ENCODE measurements at places on chromosomes 6 and 20.
A peak's percentile ranks its signal among the peaks of the same experiment; 100 is the strongest.

DNA sequence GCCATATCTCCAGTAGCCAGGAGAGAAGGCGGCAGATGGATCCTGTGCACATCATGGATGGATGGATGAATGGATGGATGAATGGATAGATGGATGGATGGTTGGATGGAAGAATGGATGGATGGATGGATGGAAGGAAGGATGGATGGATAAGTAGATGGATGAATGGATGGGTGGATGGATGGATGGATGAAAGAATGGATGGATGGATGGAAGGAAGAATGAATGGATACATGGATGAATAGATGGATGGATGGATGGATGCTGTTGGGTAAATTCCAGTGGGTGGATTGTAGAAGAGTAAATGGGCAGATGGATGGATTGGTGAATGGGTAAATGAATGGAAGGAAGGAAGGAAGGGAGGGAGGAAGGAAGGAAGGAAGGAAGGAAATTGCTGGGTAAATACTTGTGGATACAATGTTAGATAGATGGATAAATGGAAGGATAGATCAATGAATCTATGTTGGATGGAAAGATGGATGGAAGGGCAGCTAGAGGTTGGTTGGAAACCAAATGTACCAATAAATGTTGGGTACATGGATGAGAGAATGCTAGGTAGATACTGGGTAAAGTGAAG is 19.5 kb downstream of the PTGIS start:
- no peak for DNase-seq

DNA sequence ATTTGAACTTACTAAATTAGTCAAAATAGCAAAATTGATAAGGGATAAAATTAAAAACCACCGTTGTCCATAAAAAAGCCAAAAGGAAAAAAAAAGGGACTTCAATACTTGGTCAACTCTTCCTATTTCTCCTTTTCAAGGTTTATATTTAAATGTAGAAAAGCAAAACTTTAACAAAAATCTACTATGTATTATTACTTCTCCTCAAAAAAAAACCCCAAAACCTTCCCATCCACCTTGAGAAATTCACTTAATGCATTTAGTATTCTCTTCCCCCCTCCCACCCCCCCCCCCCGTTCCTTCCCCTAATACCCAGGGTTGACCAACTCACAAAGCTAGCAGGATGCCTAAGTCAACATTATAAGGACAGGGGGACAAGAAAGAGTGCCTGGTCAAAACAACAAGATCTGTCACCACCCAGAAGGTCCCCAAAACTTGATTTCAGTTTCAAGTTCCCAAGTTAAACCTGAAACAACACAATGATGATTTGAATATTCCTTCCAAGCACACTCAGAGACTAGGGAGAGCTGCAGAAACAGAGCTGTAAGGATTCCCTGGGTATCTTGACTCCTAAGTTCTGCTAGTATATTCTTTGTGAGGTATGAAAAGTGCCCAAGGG is 14.6 kb downstream of the GMDS start:
- no peak for DNase-seq

- DNase-seq, result no peak
Measured at GRCh38 chr20:60632391-60633262, 619.4 kb upstream of the CDH4 start.

DNA sequence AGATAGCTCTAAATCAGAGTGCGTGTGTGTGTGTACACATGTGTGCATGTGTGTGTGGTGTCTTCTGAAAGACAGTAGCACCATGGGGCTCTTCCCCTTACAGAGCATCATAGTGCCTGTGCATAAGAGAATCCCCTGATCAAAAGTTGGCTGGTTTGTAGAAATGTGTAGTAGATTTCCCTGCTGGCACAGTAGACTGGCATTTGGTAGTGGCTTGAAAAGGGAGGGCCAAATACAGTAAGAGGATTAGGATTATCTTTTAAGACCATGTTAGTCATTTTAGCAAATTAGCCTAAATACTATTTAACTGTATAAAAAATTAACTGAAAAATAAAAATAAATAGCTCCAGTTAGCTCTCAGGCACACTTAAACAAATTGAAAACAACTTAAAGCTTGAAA is 112.6 kb downstream of the B3GAT2 start:
- no peak for DNase-seq

GRCh38 chr20:56566621-56567020 is 33.6 kb downstream of the FAM209B start:
- DNase-seq, result no peak

DNA sequence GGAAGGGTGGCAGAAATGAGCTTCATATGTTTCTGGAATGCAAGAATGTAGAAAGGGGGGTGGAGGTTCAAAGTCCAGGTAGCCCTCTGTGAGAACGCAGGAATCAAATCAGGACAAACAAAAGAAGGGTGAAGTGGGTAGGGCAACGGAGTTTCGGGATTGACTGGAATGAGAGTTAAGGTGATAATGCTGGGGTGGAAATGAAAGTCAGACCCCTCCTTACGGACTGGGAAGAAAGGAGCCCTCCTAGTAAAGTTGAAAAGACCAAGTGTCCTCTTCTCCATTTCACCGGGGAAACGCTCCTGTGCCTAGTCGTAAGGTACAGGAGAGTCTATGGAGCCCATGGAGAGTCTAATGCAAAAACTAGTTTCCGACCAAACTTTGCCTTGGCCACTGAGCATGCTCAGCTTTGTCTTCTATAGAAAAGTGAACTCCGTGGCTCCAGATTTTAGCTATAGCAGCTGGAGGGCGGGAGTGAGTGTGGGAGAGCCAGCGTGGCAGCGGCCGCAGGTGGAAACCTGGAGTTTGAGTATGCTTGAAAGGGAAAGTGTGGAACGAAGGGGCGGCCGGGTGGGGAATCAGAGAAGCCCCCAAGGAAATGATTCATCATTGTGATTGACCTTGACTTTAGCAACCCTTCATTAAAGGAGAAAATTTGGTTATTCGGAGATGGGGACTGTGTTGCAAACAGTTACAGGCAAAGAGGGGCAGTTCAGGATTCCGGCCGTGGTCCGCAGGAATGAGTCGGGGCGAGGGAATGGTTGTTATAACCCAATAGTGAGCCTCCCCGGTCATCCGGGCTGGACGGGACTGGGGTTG is 1.3 kb upstream of the LRRC1 start:
- DNase-seq, result no peak

- DNase-seq, result no peak
Measured at GRCh38 chr6:162385980-162386379, 341.6 kb downstream of the PRKN start.

DNA sequence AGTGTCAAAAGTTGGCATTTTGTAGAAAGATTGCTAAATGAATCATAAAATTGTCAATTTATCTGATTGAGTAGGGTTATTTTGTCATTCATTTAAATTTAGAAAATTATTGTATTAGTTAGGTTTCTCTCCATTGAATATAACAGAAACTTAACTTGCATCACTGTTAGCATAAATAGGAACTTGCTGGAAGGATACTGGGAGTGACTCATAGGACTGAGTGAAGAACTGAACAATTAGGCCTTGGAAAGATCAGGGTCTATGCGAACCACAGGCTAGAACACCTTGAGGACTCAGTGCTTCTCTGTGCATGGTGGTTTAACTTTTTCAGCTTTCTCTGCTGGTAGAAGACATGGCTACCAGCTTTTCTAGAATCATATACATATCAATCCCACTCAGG is 67.7 kb upstream of the IFNGR1 start:
- no peak for DNase-seq

DNA sequence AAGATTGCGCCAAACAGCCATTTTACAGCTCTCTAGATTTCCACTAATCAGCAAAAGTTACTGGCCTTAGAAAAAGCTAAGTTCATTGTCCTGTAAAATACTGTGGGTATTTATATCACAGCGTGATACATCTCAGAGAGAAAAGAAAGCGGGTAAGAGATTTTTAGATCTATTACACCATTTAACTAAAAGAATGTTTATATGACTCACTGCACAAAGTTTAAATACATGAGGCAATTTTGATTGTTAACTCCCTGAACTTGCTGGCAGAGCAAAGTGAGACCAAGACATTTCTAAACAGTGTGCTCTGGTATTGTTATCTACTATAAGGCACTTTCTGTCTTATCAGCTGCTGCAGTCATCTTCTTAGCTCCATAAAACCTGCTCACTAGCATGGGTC is 314.3 kb downstream of the EPHA7 start:
- no peak for DNase-seq

- DNase-seq, result no peak
Measured at GRCh38 chr6:151242420-151242861, 2.7 kb downstream of the AKAP12 start.

- DNase-seq, result no peak
Measured at GRCh38 chr6:99120641-99121040, 172.9 kb upstream of the FBXL4 start.

GRCh38 chr6:84671183-84671582 is 93.2 kb downstream of the TBX18 start:
- DNase-seq, result no peak

DNA sequence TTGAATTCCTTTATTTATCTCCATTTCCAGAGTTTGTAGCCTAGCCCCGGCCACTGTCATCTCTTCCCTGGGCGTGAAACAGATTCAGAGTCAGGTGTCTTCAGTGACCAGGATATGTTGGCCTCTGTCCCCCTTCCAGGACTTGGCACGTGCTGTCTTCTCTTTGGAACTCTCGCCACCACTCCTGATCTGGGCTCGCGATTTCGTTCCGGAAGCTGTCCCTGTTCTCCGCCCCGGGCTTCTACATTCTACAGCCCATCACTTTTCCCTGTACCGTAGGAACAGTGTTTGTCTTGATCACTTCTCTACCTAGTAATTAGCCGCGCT is 739 bp downstream of the GSS start:
- no peak for DNase-seq

- DNase-seq, result peak; percentile 35
Measured at GRCh38 chr6:143427109-143427817, 23.2 kb downstream of the ADAT2 start.

DNA sequence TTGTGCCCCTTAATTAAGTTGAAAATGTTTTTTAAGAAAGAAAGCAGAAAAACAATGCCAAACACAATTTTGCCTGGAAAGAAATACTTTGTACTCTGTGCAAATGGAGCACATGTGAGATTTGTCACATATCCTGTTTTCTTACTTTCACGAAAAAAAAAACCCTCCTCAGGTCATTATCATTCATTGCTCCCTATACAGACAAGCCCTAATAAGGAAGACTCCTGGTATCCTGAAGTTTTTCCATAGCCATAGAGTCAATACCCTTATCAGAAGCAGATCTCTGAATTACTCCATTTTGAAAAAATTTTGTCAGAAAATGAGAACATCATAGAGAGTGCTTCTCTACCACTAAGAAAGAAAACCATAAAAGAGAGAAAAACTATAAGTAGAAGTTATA is 14.0 kb upstream of the NT5E start:
- DNase-seq, result no peak

DNA sequence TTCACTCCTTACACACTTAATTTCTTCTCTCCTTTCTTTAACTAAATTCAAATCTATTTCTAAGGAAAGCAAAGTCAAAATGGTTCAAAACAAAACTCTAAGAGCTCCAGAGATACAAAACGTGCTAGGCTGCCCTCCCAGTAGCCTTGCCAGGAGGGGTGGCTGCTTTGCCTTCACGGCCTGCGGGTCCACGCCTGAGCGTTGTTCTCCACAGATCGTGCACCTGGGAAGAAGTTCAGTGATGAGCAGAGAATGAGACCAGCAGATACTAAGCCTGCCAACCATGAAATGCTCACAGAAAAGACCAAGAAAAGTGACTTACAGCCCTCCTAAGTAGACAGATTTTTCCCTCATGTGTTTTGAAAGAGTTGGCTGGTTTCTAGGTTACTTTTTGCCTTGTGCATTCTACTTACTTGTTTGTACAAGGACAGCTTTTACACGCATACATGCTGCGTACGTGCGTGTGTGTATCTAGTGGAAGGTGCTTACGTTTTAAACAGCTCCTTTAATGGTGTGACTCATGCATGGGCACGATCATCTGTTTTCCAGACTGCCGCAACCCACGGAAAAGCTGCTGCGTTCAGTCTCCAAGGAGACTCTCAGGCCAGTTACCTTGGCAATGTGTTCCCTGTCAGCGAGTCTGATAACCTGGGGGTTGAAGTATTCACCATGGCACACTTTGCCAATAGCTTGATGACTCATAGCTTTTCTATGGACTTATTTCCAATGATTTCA is 32.4 kb upstream of the PBOV1 start:
- no peak for DNase-seq

- no peak for DNase-seq
Measured at GRCh38 chr6:63705707-63706106, 70.1 kb downstream of the PHF3 start.

- no peak for DNase-seq
Measured at GRCh38 chr6:127914240-127914639, 13.4 kb upstream of the THEMIS start.

- DNase-seq, result no peak
Measured at GRCh38 chr20:43755851-43756250, 29.0 kb upstream of the GTSF1L start.
